AG04450 (cell line): ENCODE measurements at places on chromosomes 1 and 21.
A peak's percentile ranks its signal among the peaks of the same experiment; 100 is the strongest.

DNA sequence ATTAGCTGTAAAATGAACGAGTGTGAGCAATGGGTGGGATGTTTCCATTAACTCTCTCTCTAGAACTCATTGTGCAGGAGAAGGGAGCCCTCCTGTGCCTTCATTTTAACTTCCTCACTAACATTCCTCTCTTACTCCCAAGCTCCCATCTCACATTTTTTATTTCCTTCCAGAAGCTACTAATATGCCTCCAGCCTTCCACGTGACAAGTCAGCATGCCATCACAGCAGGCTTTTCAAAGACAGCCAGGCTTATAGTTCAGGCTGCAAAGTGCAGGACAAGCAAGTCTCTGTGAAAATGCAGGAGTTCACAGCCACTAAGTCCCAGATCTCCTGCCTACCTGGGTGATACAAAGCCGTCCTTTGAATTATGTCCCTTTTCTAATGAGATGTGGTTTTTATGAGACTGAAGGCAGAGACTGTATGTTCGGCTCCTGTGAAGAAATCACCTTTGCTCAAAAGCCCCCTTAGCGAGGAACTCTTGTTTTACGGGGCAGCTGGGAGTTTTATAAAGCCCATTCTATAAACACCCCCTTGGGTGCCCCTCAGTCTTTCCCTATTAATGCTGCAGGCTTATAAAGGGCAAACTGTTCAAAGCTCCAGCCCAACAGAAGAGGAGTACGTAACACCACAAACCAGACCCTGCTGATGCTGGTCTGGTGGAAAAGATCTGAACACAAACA, 14.8 kb upstream of the ANGPTL7 start:
- no peak for DNase-seq

- DNase-seq = no peak
Measured at GRCh38 chr1:28640766-28641165, 2.1 kb downstream of the TAF12 start.

GRCh38 chr1:162873671-162874666, 13.0 kb upstream of the CCDC190 start:
- DNase-seq = peak; percentile 43

GRCh38 chr1:183218971-183219615, 33.0 kb downstream of the LAMC2 start:
- no peak for DNase-seq

DNA sequence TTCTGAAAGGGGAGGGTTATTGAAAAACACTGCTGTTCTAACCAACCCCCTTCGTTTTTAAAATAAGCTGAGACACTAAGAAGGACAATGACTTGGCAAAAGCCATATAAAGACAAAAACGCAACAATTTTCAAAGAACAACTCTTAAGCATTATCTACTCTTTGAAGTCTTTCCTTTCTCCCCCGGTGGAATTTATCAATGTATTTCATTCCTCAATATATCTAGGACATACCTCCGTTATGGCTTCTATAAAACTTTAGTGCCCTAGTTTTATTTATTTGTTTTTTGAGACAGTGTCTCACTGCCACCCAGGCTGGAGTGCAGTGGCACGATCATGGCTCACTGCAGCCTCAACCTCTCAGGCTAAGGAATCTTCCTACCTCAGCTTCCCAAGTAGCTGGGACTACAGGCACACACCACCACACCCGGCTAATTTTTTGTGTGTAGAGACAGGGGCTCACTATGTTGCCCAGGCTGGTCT, 3.2 kb downstream of the NRDC start:
- DNase-seq = no peak

DNA sequence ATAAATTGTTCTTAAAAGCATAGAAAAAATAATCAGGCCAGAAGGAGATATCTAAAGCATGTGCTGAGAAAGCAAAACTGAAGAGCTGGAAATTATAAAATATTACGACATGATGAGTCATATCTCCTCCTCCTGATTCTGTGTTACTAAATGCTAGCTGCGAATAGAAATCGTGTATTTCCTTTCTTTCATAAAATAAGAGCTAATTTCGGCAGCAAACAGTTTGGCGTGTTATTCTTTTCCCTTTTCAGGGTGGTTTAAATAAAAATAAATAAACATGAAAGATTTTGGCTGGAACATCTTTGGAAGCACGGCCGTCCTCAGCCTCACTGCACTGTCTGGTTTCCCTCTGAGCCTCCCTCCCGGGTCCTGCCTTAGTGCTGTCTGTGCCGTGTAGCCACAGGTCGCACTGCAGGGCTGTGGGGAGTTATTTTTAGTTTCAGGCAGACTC, 56.0 kb downstream of the ADARB1 start:
- no peak for DNase-seq

DNA sequence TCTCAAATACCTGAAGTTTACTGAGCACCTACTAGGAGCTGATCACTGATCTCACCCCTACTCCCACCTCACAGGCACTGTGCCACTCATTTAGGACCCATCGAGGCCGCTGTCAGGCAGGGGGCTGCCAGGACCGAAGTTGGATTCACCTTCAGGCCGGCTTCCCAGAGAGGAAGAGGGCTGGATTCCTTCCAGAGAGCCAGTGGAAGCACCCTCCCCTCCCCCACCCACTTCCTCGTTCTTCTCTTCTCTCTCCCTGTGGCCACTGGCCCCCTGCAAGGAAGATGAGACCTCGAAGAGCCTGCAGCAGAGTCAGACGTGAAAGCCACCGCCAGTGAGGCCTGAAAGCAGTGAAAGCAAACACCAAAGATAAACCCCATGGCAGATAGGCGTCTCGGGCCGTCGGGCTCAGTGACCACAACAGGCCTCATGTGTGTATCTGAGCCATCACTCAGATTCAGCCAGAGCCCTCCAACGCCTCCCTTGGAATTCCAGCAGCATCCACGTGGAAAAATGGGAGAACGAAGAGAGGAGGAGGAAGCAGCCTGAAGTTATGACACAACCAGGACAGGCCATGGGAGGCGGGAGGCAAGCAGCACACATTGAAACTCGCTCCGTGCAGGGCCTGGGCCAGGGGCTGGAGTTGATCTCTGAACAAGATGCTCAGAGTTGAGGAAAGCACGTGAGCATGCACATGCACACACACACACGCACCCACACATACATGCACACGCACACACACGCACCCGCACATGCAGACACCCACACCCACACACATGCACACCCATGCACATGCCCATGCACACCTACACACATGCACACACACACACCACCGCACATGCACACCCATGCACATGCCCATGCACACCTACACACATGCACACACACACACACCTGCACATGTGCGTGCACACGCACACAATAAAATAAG, 6.2 kb upstream of the AGTRAP start:
- no peak for DNase-seq

GRCh38 chr1:198363625-198364151, 176.8 kb downstream of the ATP6V1G3 start:
- DNase-seq = no peak

GRCh38 chr21:29091033-29091432, 17.6 kb upstream of the CCT8 start:
- DNase-seq = peak; percentile 37

DNA sequence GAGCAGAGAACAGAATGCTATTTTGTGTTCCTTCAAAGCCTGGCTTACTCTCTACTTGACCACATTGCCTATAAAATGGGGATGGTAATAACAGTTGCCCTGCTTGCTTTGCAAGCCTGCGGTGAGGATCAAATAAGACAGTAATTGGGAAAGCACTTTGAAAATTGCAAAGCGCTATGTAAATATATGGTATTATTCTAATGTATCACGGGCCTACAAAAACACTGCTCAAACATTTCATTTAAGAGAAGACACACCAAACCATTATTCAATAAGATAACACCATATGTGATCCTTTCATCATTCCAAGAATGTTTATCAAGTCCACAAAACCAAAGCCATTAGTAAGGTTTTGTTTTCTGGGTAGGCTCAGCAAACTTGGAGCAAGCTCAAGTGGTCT, 208.4 kb downstream of the ROR1 start:
- DNase-seq = no peak

DNA sequence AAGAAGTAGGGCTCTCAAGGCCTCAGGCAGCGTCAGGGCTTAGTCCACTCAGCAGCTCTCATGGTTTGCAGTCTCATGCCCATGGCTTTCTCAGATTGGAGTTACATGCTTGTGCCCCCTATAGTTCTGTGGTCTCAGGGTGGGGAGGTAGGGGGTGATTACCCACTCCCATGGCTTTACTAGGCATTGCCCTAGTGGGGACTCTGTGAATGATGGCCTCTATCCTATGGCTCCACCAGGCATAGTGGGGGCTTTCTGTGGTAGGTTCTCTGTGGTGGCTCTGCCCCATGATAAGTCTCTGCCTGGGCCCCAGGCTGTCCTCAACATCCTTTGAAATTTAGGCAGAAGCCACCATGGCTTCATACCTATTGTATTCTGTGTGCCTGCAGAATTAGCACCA, 48.9 kb downstream of the MSH4 start:
- DNase-seq = no peak

GRCh38 chr1:243623841-243624240, 226.2 kb downstream of the AKT3 start:
- no peak for DNase-seq

DNA sequence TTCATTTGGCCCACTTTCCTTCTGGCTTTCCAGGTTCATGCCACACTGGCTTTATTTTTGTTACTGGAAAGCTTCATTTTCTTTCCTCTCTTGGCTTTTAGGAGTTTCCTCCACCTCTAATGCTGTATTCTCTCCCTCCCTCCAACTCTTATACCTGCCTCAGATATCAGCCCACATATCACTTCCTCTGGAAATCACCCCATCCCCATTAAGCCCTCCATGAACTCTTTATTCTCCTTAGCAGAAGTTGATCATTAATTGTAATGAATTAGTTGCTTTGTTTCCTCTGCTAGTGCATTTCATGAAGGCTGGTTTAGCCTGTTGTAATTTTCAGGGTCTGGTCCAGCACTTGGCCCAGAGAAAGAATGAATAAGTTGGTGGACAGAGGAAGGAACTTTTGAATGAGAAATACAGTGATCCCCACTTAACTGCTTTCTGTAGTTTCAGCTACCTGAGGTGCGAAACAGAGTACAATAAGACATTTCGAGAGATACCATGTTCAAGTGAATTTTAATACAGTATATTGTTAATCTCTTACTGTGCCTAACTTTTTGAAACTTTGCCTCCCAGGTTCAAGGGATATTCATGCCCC, 1.7 kb downstream of the SOAT1 start:
- no peak for DNase-seq

DNA sequence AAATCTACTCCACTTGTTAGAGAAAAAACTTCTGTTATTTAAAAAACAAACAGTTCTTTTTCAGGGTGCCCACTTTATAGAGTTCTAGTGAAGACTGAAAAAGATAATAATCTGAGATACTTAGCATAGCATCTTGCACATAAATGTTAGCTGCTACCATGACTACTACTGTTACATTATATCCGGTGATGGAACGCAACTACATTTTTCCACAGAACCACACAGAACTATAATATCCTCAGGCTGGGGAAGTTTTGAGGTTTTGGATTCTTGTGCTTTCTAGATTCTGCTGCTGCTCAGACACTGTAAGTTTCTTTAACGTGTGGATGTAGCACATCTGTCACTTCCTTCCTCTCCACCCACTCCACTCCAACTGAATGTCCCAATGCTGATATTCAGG, 110.3 kb downstream of the PTPN14 start:
- no peak for DNase-seq
